Stimulated activated CD8-positive, alpha-beta memory T cell treated with anti-CD3 and anti-CD28 coated beads, Interleukin-12 subunit alpha, Interleukin-12 subunit beta, amount 100 ng/mL, for 1 hour (primary cell): ENCODE measurements at places on chromosomes 2 and 18.

- no peak for DNase-seq
Observed at GRCh38 chr2:30273574-30273929, 42.2 kb downstream of the LBH start.

GRCh38 chr2:131058920-131059319, 34.3 kb downstream of the FAM168B start:
- DNase-seq, result no peak

DNA sequence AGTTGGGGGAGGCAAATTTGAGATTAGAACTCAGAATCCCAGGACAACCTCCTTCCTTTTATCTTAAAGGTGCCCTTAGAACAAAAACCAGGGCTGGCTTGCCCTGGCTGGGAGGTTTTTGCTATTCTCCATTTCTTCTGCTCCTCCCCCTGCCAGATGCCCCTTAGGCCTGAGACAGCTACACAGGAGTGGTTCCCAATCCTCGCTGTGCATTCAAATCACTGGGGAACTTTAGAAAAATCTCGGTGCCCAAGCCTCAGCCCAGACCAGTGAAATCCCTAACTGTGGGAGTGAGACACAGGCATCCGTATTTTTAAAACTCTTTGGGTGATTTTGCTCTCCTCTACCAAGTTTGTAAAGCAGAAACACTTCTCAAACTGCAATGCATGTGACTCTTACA, 38.8 kb downstream of the LBH start:
- DNase-seq, result no peak

- no peak for DNase-seq
Observed at GRCh38 chr2:121796239-121796638, 40.8 kb downstream of the TSN start.

- DNase-seq, result peak; percentile 6
Observed at GRCh38 chr18:44680273-44681075, at the start of gene SETBP1. TSS of gene SETBP1 (plus strand) at chr18:44680888. CDS start at chr18:44701347, 20,459 bp downstream.

- DNase-seq, result no peak
Observed at GRCh38 chr18:62206593-62206992, 19.5 kb downstream of the RELCH start.
